ENCODE measurements at places on chromosomes 3 and 15.

- DNase-seq: no peak
These were observed 20.4 kb downstream of the IGF1R start for GRCh38 chr15:98668566-98669308.

GRCh38 chr3:115912372-115912771, 289.1 kb downstream of the GAP43 start:
- no peak for DNase-seq

- no peak for DNase-seq
These were observed 94.3 kb downstream of the OXNAD1 start for GRCh38 chr3:16359331-16359730.

DNA sequence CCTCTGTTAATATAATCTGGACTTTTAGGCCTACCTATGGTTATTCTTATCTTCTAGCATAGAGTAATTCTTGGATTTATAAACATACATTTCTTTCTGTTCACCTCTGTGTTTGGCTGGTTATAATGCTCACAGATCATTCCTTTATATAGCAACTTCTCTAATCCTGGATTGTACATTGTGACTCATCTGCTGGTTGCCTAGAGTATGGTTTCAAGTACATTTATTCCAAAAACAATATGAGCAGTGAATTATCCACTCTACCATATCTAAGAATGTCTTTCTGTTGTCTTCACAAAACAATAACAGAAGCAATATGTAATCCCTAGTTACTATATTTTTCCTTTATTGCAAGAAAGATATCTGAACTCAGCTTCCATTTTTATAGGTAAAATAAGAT, 35.3 kb downstream of the FSIP1 start:
- no peak for DNase-seq

- DNase-seq: no peak
These were observed 212.6 kb upstream of the SEMA6D start for GRCh38 chr15:47504624-47505256.

DNA sequence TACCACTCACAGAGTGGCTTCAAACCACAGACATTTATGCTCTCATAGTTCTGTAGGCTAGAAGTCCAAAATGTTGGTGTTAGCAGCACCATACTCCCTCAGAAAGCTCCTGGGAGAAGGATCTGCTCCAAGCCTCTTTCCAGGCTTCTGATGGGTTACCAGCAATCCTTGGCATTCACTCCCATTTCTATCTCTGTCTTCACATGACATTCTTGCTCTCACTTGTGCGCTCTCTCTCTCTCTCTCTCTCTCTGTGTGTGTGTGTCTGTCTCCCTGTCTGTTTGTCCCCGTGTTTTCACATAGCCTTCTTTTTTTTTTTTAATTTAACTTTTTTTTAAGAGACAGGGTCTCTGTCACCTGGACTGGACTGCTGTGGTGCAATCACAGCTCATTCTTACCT, 26.3 kb downstream of the CDAN1 start:
- DNase-seq: no peak

GRCh38 chr15:36914466-36914865, 185.9 kb downstream of the MEIS2 start:
- DNase-seq: no peak

DNA sequence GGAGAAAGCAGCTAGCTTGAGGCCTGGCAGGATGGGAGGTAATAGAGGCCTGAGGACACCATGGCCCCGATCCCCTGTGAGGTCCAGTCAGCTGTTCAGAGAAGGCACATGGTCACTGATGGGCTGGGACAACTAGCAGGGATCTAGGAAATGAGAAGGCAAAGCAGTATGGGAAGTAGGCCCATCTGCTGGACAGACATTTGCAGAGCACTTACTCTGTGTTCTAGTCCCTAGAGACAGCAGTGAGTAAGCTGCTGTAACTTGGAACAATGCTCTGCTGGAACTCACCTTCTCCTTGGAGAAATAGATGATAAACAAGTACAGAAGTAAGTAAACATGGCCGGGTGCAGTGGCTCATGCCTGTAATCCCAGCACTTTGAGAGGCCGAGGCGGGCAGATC, 7.1 kb downstream of the ECE2 start:
- DNase-seq: no peak

- no peak for DNase-seq
These were observed 409.9 kb upstream of the ALCAM start for GRCh38 chr3:104956620-104957345.

DNA sequence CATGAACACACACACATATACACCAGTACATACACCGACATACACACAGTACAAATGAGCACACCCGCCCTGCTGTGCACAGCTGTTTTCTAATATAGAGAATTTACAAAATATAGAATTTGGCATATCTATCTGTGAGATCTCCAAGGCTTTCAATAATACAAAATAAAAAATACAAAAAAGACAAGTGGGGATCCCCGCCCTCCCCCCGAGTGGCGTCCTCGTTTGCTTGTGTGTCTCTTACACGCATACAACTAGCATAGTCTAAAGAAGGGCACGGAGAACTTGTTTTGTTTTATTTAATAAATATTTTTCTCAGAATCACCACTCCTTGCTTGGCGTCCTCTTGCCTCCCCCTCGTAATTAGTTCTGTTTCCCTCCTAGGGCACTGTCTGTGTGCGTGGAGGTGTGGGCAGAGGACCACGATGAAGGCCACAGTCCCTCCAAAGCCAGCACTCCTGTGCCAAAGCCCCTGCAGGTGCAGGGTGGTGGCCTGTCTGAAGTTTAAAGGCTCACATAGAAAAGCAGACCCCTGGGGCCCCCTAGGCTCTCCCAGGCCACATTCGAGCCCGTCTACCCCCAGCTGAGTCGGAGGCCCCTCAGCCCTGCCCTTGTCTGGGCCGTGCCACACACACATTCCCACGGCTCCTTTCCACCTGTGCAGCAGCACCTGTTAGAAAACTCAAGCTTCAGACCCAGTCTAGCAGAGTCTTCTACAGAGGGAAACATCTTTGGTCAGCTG, 82.1 kb downstream of the SEC22A start:
- no peak for DNase-seq

- no peak for DNase-seq
These were observed 1.1 kb upstream of the PML start for GRCh38 chr15:73993211-73993994.

- DNase-seq: no peak
These were observed 632 bp downstream of the MTHFS start for GRCh38 chr15:79896131-79896633.

GRCh38 chr3:126394977-126395321, 240 bp downstream of the CFAP100 start:
- no peak for DNase-seq

DNA sequence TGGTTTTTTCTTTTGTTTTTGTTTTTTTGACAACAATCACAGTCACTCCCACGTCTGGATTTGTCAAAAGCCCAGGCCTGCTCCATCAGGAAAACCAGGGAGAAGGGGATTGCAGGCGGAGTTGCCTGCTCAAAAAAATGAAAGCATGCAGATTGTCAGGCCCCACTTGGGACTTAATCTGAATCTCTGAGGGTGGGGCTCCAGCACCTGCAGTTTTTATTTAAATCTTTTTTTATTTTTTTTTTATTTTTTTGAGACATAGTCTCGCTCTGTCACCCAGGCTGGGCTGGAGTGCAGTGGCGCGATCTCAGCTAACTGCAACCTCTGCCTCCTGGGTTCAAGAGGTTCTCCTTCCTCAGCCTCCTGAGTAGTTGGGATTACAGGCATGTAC, 140.9 kb downstream of the FOXP1 start:
- no peak for DNase-seq

GRCh38 chr3:4571690-4572334, 78.7 kb downstream of the ITPR1 start:
- no peak for DNase-seq
